Right lobe of liver (tissue), 6 donors: ENCODE measurements at places on chromosomes 1 and 21. TPM values are rescaled to one million over a fixed set of nuclear protein-coding genes. Genes with fewer than 3 reads are reported as not detected.

SH3BGR gene
- total RNA-seq = 3.1 TPM

DNA sequence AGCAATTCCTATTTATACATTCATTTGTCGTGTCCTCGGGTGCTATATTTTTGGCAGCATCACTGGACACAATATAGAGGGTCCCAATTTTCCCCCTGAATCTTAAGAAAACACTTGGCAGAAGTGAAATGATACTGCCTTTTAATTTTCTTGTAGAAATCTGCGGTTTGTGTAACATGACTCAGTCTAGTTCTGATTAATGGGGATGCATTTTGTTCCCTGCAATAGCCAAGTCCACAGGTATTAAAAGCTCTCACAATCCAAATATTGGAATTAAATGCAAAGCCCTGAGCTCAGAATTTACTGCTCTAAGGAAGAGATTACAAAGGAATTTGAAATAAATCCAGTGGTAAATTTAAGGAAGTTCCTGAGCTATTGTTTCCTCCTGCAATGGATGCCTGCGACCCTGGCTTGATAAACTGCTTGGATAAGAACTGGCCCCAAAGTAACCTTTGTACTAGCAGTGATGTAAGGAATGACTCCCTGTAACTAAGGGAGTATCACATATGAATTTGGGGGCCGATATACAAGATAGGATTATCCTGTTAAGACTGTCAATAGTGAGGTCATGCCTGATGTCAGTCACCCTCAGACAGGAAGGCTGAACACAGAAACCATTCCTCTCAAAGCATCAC, 349.7 kb upstream of the C1orf87 start:
- no peak for DNase-seq

GRCh38 chr1:42368096-42368795, 12.3 kb upstream of the RIMKLA start:
- DNase-seq = no peak

TFF2 gene
- total RNA-seq = 0.42 TPM

DNA sequence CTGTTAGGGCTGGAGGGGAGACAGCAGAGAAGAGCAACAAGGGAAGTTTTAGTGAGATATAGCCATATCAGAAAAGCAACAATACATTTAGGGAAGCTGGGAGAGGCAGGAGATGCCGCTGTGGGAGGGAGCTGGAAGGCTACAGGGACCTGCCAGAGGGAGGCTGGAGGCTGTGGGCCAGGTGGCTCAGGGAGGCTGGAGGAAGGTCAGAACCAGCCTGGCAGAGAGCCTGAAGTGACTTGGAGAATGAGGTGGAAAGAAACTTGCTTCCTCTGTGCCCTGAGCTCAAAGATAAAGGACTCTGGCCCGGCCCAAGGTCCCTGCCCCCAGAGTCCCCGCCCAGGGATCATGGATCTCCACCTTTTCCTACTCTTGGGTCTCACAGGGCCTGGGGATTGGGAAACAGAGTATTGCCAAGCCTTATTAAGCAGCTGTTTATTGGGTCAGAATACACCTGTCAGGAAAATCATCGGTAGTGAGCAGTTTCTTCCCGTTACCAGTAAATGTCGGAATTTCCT, 85.9 kb downstream of the KIF26B start:
- no peak for DNase-seq

GRCh38 chr1:56190806-56191365, 388.5 kb downstream of the PLPP3 start:
- DNase-seq = no peak

TTC24 gene
- total RNA-seq = not detected

GRCh38 chr21:44865561-44866280, 7.8 kb downstream of the PTTG1IP start:
- no peak for DNase-seq

- no peak for DNase-seq
Observed at GRCh38 chr1:185917646-185918045, 183.5 kb downstream of the HMCN1 start.

IGSF21 gene
- 2.0 TPM for total RNA-seq

NBPF4 gene
- total RNA-seq = not detected

DNA sequence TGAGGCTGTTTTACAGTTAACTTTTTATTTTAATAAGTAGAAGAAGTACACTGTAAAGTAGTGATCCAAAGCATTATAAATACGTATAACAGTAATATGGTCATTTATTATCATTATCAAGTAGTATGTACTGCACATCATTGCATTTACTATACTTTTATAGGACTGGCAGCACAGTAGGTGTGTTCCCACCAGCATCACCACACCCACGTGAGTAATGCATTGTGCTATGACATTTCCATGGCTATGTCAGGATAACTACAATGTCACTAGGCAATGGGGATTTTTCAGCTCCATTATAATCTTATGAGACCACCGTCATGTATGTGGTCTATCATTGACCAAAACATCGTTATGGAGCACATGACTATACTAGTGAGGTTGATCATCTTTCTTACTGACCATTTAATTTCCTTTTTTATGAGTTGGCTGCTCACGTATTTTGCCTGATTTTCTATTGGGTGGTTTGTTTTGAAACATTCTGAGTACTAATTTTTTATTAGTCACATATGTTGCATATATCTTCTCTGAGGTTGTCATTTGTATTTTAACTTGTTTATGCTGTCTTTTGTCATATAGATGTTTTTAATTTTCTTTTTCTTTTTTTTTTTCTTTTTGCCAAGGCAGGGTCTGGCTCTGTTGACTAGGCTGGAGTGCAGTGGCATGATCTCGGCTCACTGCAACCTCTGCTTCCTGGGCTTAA, 25.3 kb upstream of the SHCBP1L start:
- DNase-seq = no peak

- DNase-seq = no peak
Observed at GRCh38 chr1:202664083-202664482, 46.2 kb downstream of the SYT2 start.
